Hepatocyte (in vitro differentiated cells): ENCODE measurements at places on chromosomes 4 and X.

DNA sequence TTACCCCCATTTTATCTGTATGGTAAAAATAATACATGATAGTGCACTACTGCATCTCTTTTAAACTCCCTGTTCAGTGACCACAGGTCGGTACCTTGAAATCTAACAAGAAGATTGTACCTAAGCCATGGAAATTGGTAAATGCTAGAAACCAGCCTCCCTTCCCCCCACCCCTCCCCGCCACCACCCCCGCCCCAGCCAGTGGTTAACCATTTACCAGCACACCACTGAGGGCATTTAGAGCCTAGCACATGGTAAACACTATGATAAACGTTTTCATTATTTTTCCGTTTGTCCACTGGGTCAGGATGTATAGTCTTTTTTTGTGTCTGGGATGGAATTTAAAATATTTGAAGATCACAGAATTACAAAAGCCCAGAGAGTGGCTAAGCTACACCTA is 703 bp upstream of the FTSJ1 start:
- no peak for DNase-seq
- peak overlapping the region; percentile 72 for H3K27ac ChIP-seq
- no peaks in the 10 kb centered on the region for H3K36me3 ChIP-seq

DNA sequence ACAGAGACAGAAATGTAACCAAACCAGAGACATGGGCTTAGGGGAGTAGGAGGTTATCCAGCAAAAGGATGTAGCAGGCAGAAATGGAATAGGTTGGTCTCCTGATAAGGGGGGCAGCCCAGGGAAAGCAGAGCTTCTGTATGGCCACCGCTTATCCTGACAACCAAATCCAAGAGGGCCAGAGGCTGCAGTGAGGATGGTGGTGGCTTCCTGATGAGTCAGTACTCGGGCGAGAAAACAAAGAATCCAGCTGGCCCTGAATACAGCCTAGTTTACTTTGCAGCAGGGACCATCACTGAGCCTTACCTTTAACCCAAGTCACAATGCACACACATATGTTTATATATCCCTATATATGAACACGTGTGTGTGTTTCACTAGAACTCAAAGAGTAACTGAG is 129.7 kb upstream of the FTHL17 start:
- no peaks in the 10 kb centered on the region for H3K27me3 ChIP-seq
- no peak overlapping the region for H3K4me3 ChIP-seq
- no peaks in the 10 kb centered on the region for H3K36me3 ChIP-seq
- no peak overlapping the region for H3K27ac ChIP-seq

- no peaks in the 10 kb centered on the region for H3K36me3 ChIP-seq
- H3K4me1 ChIP-seq, result no peaks in the 10 kb centered on the region
- no peak overlapping the region for H3K4me3 ChIP-seq
- H3K27ac ChIP-seq, result no peak overlapping the region
Observed at GRCh38 chr4:163606896-163607691, 112.6 kb downstream of the TMA16 start.

DNA sequence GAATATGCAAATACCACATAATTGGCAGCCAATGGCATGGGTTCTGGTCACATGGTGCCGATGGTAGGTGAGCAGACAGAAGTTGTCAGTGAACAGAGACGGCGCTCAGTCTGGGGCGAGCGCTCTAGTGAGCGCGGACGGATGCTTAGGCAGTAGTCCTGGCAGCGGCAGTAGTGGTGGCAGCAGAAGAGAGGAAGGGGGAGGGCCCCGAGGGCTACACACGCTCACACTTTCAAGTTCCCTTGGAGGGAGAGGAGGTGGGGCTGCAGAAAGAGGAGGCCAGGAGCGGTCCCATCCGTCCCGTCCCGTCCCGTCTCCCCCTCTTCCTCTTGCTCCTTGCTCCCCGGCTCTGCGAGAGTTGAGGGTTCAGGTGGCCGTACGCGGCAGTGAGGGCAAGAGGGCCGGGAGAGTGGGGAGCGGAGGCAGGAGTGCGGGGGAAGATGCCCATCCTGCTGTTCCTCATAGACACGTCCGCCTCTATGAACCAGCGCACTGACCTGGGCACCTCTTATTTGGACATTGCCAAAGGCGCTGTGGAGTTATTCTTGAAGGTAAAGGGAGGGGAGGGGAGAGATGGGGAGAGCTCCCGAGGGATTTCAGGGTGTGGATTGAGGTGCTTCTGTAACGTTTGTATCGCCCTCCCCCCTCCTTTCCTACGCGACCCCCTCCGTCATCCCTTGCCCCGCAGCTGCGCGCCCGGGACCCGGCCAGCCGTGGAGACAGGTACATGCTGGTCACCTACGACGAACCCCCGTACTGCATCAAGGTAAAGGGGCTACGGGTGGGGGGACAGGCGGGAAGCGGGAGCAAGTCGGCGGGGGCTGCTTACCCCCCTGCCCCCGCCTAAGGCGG is at the start of gene INTS6L:
Gene INTS6L, plus strand, starts transcription at position 108 of the 852 bp plus-strand sequence. Its CDS starts 333 bp downstream, at position 441.
- H3K4me3 ChIP-seq, result peak within 1 kb of the TSS; percentile 42
- peak within 1 kb of the TSS; percentile 93 for H3K27ac ChIP-seq
- H3K36me3 ChIP-seq, result no peaks in the 10 kb centered on the region

GRCh38 chr4:67087897-67088296 is 457.4 kb downstream of the CENPC start:
- no peak overlapping the region for H3K4me3 ChIP-seq
- no peaks in the 10 kb centered on the region for H3K27me3 ChIP-seq
- H3K27ac ChIP-seq, result no peak overlapping the region
- no peaks in the 10 kb centered on the region for H3K36me3 ChIP-seq
- DNase-seq, result peak; percentile 51
- no peaks in the 10 kb centered on the region for H3K4me1 ChIP-seq

GRCh38 chr4:38831653-38832052 is 25.0 kb downstream of the TLR6 start:
- H3K36me3 ChIP-seq, result no peaks in the 10 kb centered on the region
- no peak overlapping the region for H3K27ac ChIP-seq
- no peak for DNase-seq
- H3K4me1 ChIP-seq, result no peaks in the 10 kb centered on the region
- H3K27me3 ChIP-seq, result no peaks in the 10 kb centered on the region
- no peak overlapping the region for H3K4me3 ChIP-seq

DNA sequence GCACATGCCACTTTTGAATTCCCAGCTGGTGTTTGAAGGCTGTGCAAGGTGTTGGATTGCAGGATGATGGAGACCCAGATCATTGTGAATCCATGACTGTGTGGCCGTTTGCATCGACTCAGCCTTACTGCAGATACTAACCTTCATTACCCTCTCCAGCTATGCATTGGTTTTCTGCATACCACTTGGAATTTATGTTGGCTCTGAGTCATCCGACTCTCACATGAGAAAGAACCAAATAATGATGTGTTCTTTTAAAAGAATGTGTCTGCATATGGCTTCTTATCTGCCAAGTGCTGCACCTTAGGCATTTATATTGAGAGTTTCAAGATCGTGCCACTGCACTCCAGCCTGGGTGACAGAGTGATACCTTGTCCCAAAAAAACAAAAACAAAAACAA is 106.7 kb upstream of the PRKX start:
- H3K27me3 ChIP-seq, result no peaks in the 10 kb centered on the region
- H3K4me1 ChIP-seq, result no peaks in the 10 kb centered on the region
- peak; percentile 36 for DNase-seq
- H3K4me3 ChIP-seq, result no peak overlapping the region
- peak overlapping the region; percentile 53 for H3K27ac ChIP-seq

DNA sequence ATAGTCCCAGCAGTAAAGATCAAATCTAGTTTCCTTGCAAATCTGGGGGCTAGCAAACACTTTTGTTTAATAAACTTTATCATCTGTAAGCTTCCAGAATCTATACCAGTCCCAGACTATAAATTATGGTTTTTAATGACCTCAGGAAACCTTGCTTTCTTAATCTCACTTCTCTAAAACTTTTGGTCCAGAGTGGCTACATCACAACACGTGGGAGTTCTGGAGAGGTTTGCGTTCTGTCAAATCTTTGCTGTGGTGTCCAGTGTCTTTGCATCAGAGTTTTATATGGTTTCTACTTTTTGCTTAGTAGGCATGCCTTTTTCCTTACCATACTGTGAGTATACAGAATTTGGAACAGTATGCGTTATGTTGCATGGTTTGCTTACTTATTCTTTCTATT is 193.9 kb downstream of the ANK2 start:
- H3K4me3 ChIP-seq, result no peak overlapping the region
- H3K36me3 ChIP-seq, result no peaks in the 10 kb centered on the region
- H3K27ac ChIP-seq, result no peak overlapping the region
- no peaks in the 10 kb centered on the region for H3K4me1 ChIP-seq
- no peak for DNase-seq

DNA sequence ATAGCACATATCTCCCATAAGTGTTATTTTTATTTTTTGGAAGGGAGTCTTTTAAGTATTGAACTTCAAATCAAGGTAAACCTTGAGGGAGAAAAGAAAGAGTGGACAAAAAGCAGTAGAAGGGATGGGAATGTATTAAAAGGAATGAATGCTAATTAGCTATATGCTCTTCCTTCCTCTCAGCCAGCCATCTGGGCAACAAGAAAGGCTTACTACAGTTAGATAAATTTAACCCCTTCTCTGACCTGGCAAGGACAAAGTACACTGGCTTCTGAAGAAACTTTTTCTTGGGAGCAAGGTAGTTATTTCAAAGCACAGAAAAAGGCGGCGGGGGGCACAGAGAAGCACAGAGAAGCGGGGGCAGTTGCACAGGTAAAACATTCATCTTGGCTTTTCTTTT is 54.6 kb downstream of the GAB1 start:
- peak overlapping the region; percentile 4 for H3K27ac ChIP-seq
- no peaks in the 10 kb centered on the region for H3K36me3 ChIP-seq
- no peaks in the 10 kb centered on the region for H3K27me3 ChIP-seq
- no peak overlapping the region for H3K4me3 ChIP-seq

DNA sequence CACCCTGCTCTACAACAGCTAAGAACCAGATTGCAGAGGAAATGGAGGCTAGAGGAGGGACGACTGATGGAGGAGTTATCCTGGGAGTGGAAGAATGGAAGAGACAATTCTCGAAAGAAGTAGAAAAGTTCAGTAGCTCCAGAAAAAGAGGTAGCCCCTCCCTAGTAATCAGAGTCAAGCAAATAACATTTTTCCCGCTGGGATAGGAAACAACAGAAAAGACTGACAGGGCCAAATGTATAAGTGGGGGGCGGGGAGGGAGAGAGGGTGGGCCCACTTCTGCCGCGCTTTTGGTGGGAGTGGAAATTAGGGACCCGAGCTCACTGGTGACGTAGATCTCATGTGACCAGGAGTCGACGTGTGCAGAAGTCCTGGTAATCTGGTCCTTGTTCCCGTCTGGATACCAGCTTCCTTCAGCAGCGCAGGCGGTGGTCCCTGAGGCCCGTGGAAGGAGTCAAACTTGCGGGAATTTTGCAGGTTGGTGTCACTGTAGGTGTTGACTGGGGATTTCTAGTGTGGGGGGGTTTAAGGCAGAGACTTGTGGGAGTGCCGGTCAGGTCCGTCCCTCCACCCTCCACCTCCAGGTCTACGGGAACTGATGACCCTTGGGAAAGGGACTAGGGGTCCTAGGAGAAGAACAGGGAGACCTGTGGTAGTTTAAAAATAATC is at the start of gene TCEAL9:
Gene TCEAL9, plus strand, starts transcription at position 377 of the 669 bp plus-strand sequence. CDS start 1,179 bp downstream, outside the sequence.
- H3K36me3 ChIP-seq, result no peaks in the 10 kb centered on the region
- H3K4me3 ChIP-seq, result peak within 1 kb of the TSS; percentile 54
- peak within 1 kb of the TSS; percentile 97 for H3K27ac ChIP-seq
- H3K4me1 ChIP-seq, result no peaks in the 10 kb centered on the region
- no peaks in the 10 kb centered on the region for H3K27me3 ChIP-seq

- peaks cover 23% of the 10 kb centered on the region for H3K27me3 ChIP-seq
- no peaks in the 10 kb centered on the region for H3K36me3 ChIP-seq
- no peak overlapping the region for H3K27ac ChIP-seq
Observed at GRCh38 chr4:8589823-8590545, 2.6 kb upstream of the CPZ start.

DNA sequence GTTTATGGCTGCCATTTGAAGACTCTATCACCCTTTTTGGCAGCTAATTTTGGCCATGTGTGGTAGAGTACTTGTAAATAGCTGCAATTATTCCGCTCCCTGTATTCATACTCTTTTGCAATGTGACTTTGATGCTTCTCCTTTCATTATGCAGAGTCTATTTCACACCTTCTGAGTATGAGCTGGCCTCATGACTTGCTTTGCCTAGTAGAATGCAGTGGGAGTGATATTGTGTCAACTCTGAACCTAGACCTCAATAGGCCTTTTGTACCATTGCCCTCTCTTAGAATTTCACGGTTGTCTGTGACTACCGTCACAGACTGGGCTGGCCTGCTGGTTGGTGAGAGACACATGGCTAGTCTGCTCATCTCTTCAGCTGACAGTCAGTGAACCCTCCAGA is 118.8 kb downstream of the DDIT4L start:
- DNase-seq, result no peak
- H3K4me1 ChIP-seq, result peaks cover 5% of the 10 kb centered on the region
